ENCODE measurements at places on chromosomes 2 and 18.
A peak's percentile ranks its signal among the peaks of the same experiment; 100 is the strongest.

DNA sequence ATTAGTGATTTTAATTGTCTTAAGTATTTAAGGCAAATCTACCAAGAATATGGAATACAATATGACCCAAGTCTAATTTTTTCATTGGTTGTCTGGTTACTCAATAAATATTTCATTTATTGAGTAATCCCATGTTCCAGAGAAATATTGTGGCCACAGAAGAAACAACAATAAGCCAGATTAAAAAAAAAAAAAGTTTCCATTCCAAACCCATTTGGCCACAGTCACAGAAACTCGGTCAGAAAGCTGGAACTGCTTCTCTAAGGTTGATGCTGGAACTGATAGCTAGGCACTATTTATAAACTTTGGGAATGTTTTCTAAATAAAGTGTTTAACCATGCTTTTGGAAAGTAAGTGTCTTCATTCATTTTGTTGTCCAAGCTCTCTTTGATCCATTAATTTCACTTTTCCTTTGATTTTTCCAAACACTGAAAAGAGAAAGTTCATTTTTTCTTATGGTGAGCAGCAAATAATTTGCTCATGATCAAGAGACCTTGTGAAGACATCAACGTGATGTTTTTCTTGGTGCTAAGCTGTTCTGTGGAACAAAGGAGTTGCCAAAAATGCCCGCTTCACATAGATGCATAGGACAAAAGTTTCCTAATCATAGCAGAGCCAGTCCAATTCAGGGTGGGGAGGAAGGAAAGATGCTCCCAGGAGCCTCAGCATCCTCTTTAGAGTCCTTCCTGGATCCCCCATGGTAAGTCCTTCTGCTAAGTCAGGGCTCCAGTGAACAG lies 72.1 kb upstream of the CCBE1 start:
- DNase-seq = no peak

GRCh38 chr2:71607151-71607889 lies 154.0 kb downstream of the DYSF start:
- peak; percentile 31 for DNase-seq

DNA sequence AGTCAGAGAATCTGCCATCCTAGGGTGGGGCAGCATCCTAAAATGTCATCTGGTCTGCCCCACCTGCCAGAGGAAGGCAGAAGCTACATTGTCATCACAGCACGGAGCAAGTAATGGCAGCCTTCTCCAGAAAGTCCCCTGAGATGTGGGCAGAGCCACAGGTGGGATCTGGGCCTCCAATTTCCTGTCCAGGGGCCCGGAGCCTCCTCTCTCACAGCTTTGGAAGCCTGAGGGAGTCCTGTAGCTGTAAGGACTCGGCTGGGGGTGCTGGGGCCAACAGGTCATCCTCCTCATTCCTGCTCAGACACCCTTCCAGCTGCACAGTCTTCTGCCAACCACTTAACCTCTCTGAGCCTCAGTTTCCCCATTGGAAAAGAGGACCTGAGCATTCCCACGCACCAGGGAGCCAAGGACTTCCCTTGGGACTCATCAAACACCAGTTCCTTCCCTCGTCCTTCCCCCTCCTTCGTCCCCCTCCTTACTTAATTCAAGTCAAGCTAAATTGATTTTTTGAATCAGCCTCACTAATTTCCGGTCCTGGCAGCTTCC lies 48.6 kb upstream of the ID2 start:
- no peak for DNase-seq

DNA sequence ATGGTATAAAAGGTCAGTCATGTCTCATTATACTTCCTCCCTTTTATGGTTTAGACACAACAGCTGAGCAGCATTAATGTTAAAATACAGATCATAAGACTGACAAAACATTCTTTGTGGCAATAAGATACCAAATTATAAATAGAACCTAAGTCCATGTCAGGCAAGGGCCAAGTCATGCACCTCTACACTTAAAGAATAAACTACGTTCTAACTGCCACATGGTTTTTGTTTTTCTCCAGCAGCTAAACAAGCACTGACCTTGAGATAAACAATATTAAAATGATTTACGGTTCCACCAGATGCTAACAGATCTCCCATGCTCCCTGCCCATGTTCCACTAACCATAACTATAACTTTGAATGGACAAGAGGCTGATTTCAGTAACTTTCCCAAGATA lies 368.6 kb upstream of the TFPI start:
- DNase-seq = no peak

- DNase-seq = no peak
These were observed 17.9 kb downstream of the DAW1 start for GRCh38 chr2:227889336-227889735.

DNA sequence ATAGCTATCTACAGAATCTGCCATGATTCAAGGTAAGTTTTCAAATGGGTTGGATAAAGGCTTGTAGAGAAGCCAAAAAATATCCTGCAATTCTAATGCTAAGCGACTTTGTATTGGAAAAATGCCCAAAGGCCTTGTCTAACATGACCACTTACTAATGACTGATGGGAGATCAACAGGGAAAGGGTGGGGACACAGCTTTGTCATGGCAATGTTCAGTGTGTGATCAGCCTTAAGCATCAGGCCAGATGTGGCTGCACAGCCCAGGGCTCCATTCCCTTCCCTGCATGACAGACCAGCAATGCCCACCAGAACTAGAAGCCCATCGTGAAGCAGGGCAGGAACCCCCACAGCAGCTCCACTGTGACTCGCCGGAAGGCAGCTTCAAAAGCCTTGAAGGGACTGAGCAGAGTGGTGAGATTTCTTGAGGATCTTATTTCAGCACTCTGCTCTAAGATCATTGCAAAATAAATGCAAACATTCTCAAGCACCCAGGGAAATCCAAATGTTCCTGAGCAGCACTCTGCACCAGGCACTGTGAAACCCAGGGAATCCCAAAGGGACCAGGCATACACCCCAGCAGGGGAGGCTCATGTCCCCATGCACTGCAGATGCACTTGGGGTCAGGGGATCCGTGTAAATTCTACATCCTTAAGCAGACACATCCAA lies 517.9 kb upstream of the SMIM21 start:
- DNase-seq = no peak

GRCh38 chr18:73980289-73980979 lies 167.2 kb downstream of the FBXO15 start:
- DNase-seq = no peak

- DNase-seq = no peak
These were observed 190.4 kb upstream of the CCDC150 start for GRCh38 chr2:196449083-196449482.

DNA sequence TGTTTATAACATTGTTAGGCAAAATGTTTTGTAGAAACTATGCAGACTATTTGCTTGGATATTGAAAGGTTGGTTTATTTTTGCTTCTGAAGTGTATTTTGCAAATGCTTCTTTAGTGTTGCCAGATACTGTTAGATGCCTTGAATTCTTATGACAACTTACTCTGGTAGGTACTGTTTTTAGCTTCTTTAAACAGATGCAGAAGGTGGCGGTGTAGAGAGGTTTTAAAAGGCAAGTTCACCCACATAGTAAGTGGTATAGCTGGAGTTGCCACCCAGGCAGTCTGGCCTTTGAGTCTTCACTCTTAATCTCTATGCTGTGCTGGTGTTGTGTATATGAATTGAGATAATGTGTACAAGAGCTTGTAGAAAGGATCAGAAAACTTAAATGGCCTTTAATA lies 3.6 kb downstream of the PCYOX1 start:
- no peak for DNase-seq

GRCh38 chr18:76416911-76417310 lies 78.1 kb downstream of the ZNF516 start:
- no peak for DNase-seq

- peak; percentile 43 for DNase-seq
These were observed 194.2 kb downstream of the INHBB start for GRCh38 chr2:120539937-120540718.

GRCh38 chr2:210768329-210768910 lies 212.0 kb downstream of the CPS1 start:
- DNase-seq = no peak

DNA sequence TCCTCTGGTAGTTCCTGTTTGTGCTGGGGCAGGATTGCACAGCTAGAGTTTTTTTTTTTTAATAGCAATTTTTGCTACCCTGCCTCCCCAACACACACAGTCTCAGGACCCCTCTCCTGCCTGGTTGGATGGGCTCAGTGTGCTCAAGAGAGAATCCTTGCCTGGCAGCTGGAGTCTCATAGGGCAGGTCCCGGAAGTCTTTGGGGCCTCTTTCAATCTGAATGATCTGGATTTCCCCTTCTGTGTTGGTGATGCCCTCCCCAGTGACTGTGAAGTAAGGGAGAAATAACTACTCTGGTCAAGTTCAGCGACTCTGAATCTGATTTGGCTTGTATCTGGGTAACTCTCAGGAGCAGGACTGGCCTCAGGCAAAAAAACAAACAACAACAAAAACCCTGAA lies 220.6 kb upstream of the LRRTM1 start:
- no peak for DNase-seq

DNA sequence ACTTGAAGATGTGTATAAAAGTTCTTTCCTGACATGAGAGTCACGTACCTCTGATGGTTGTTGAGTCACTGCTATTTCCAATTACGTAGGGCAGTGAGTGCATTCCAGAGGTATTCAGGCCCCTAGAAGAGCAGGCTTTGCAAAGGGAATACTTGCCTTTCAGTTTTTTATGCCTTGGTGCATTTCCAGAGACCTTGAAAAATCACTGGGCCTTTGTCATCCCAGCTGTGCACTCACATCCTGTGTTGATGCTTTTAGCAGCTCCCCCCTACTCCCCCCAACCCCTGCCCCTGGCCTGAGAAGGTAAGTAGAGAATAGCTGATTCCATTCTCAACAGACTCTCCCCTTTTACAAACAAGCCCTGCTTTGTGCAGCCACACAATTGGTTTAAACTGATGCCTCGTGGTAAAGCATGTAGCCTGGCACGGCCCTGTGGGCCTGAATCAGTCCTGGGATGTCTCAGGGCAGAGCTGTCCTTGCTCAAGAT lies 174.2 kb downstream of the PRPF40A start:
- no peak for DNase-seq

GRCh38 chr2:188319838-188320237 lies 28.2 kb downstream of the GULP1 start:
- DNase-seq = no peak

DNA sequence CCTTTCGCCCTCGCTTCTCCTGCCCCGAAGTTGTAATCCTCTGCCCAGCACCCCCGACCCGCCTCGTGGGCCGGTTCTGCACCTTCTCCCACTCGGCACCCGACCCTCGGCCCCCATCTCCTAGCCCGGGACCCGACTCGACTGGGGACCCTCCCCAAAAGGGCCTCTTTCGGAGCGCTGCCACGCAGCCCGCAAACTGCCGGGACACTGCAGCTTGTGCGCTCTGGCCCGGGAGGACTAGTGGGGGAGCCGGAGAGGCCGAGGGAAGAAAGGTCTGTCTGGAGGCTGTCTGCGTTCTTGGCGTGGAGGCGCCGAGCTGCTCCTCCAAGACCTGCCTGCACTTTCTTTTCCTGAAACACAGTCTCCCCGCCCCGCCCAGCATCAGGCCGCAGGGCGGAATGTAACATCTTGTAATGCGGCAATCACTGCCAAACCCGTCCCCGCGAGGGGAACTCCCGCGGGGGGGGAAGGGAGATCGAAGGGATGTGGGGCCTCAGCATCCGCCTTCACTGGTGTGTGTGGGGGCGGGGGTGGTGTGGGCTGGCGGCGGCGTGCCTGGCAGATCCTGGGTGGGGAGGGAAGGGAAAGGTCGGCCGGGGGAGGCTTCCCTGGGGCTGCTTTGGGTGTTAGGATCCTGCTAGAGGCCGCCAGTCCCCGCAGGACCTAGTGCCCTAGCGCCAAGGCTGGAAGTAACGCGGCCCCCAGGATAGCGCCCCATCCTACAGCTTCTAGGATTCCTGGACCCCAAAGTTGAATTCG lies 7.4 kb downstream of the DLX2 start:
- DNase-seq = peak; percentile 71

- no peak for DNase-seq
These were observed 12.6 kb upstream of the TMEM37 start for GRCh38 chr2:119419065-119419464.

GRCh38 chr2:235512699-235513053 lies 18.8 kb downstream of the AGAP1 start:
- no peak for DNase-seq

GRCh38 chr2:222859786-222860612 lies 837 bp upstream of the ACSL3 start:
- DNase-seq = peak; percentile 68

GRCh38 chr2:131419441-131419840 lies 55.5 kb upstream of the RAB6D start:
- DNase-seq = no peak

GRCh38 chr2:233092432-233093165 lies 32.5 kb downstream of the INPP5D start:
- peak; percentile 22 for DNase-seq

GRCh38 chr2:224724331-224724730 lies 8.2 kb upstream of the CCDC195 start:
- DNase-seq = no peak

- no peak for DNase-seq
These were observed 320.1 kb downstream of the GBX2 start for GRCh38 chr2:235848055-235848454.

- DNase-seq = peak; percentile 74
These were observed 721 bp downstream of the ADAM17 start for GRCh38 chr2:9554921-9555296.
